Right ventricle myocardium inferior (tissue), 1 donor: ENCODE measurements at places on chromosomes 7 and 10. TPM values are rescaled to one million over a fixed set of nuclear protein-coding genes. Genes with fewer than 3 reads are reported as not detected.

DNA sequence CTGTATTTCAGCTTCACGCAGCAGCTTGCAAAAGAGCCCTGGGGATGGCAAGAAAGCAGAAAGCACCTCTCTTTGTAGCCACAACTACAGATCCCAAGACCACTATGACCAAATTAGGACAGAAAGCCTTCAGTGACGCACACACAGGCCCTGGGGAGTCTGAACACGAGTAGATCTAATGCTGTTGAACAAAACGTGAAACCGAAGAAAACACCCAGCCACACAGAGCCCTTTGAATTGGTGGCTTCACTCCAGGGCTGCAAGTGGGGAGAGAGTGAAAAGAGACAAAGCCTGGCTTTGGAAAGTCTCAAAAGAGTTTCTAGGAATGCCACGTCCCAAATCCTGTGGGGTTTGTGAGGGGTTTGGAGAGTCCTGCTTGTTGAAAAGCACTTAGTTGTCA, 28.4 kb downstream of the PLXNA4 start:
- no peak for DNase-seq

- no peak for DNase-seq
These were observed 43.7 kb downstream of the CH25H start for GRCh38 chr10:89163265-89163995.

DNA sequence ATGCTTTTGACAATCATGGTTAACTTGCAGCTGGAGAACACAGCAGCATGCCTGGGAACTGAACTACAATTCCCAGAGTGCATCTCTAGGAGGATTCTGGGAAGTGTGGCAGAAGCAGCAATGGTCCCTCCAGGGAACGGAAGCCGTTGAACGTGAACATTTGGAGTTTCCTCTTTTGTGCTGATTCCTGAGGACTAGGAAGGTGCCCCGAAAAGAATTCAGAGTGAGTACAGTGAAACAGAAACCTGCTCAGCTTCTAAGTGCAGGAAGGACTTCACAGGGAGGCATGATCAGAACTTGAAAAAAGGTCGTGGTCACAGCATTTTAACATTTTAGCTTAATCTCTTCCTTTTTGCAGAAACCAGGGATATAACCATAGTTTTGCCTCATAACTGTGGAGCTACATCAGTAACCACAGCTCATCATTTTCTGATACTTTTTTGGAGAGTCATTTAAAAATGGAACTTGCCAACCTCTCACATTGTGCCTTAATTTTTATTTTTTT, at the start of gene NUDT13:
TSS of gene NUDT13 (plus strand) at position 111 of the 505 bp plus-strand sequence. CDS start 3,911 bp downstream, outside the sequence.
- DNase-seq, result no peak

DNA sequence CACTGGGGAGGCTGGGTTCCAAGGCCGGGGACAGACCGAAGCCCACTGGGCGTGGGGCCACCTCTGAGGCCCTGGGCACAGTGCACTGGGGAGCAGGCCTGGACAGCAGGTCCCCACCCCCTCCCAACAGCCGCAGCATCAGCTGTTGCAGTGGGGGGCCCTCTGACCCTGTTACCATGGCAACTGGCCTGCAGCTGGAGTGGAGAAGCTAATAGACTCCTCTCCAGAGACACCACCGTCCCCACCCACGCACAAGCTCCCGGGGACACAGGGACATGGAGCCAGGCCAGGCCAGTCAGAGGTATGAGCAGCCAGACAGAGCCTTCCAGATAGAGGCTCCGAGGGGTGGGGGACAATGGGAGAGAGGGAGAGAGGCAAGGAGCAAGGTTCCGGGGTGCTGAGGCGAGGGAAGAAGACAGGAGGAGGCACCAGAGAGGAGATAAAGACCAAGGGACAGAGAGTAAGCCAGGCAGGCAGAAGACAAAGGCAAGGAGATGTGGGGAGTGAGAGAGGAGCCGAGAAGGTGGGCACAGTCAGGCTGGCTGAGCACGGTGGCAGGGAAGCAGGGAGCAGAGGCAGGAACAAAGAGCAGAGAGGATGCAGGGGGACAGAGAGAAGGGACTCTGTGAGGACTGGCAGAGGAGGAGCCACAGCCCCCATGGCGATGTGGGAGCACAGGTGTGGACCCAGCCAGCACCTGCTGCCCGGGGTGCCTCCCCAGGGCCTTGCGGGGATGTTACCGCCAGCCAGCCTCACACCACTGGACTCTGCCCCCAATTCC, 6.7 kb downstream of the KCNH2 start:
- DNase-seq, result peak; percentile 70

GRCh38 chr10:60666221-60666620, 112.1 kb upstream of the CDK1 start:
- no peak for DNase-seq

DNA sequence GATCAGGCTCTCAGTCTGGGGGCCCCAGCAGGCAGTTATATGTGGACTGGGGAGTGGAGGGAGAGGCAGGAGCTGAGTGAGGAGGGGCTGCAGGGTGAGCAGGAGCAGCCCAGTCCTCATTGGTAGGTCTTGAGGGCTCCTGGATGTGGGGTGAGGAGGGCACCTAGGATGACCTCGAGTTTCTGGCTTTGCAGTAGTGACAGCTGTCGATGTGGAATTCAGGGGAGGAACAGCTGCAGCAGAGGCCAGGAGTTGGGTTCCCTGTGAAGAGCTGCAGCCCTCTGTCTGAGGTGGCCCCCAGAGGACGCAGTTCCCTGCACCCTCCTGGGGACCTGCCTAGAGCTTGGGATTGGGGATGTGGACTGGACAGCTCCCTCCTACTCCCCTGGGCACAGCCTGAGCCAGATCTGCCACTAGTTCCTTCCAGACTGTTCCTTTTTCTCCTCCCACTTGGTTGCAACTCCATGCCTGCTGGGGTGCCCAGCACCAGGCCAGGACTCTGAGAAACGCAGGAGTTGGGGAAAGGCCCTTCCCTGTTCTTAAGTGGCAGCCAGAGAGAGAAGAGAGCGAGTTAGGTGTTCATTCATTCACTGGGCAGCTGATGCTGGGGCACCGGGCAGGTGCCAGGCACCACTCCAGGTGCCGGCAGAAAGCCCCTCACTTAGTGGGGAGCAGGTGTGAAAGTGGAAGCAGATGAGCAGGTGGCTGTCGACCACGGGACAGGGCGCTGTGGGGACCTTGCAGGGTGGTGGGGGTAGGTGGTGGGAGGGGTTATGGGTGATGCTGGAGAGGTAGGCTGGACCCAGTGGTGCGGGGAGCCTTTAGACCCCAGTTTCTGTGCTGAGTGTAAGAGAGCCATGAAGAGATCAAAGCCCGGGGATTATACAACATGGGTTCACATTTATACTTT, 57.9 kb downstream of the PRF1 start:
- DNase-seq, result no peak

DNA sequence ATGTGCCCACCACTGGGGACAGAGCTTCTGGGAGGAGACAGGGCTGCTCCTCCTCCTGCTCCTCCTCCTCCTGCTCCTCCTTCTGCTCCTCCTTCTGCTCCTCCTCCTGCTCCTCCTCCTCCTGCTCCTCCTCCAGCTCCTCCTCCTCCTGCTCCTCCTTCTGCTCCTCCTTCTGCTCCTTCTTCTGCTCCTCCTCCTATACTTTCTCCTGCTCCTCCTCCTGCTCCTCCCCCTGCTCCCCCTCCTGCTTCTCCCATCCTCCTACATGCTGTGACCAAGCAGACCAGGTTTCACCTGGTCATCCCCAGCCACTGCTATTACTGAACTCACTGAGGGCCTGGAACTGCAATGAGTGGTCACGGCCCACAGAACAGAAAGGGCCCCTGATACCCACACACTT, 154.0 kb upstream of the PPP2R2D start:
- DNase-seq, result no peak

Gene PRPS1L1
- not detected for total RNA-seq

Gene POM121L12
- total RNA-seq, result not detected

GRCh38 chr10:44968091-44968490, 8.5 kb downstream of the RASSF4 start:
- peak; percentile 71 for DNase-seq

Gene HOXA13
- not detected for total RNA-seq
